BJ (cell line): ENCODE measurements at places on chromosomes 2 and 18. TPM values are rescaled to one million over a fixed set of nuclear protein-coding genes. Genes with fewer than 3 reads are reported as not detected.

The SERPINB13 gene
- polyA plus RNA-seq, result not detected in 2 replicates

The NEU2 gene
- polyA plus RNA-seq, result not detected in 2 replicates

The BOK gene
- 29.4 and 42.9 TPM in 2 replicates for polyA plus RNA-seq

The BCL2 gene
- polyA plus RNA-seq, result 0.15 and 0.16 TPM in 2 replicates

The LINC00305 gene
- not detected in 2 replicates for polyA plus RNA-seq

The SNED1 gene
- polyA plus RNA-seq, result 1.8 and 3.9 TPM in 2 replicates

The BMP10 gene
- not detected in 2 replicates for polyA plus RNA-seq

The FBXO15 gene
- polyA plus RNA-seq, result 0.75 and 0.82 TPM in 2 replicates

The EN1 gene
- polyA plus RNA-seq, result not detected in 2 replicates

The TMEM17 gene
- polyA plus RNA-seq, result 2.8 and 4.8 TPM in 2 replicates

DNA sequence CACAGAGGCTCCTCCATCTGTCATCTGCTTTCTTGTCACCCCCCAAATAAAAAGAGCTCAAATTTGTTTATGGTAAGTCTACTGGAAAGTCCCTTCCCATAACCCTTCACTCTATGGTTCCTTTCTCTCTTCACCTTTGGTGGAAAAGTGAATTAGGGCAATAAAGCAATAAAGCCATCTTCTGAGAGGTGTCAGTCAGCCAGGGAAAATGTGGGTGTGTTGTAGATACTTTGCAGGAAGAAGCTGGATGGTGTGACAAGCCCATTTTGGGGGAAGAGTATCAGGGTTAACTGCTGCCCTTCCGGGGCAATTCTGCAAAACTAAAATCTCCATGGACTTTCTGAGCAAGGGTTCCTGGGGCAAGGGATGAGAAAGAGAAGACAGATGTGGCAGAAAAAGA lies 197.9 kb downstream of the SH3BP4 start:
- DNase-seq, result no peak

- DNase-seq, result no peak
Measured at GRCh38 chr2:26193578-26194231, 20.8 kb downstream of the GAREM2 start.

DNA sequence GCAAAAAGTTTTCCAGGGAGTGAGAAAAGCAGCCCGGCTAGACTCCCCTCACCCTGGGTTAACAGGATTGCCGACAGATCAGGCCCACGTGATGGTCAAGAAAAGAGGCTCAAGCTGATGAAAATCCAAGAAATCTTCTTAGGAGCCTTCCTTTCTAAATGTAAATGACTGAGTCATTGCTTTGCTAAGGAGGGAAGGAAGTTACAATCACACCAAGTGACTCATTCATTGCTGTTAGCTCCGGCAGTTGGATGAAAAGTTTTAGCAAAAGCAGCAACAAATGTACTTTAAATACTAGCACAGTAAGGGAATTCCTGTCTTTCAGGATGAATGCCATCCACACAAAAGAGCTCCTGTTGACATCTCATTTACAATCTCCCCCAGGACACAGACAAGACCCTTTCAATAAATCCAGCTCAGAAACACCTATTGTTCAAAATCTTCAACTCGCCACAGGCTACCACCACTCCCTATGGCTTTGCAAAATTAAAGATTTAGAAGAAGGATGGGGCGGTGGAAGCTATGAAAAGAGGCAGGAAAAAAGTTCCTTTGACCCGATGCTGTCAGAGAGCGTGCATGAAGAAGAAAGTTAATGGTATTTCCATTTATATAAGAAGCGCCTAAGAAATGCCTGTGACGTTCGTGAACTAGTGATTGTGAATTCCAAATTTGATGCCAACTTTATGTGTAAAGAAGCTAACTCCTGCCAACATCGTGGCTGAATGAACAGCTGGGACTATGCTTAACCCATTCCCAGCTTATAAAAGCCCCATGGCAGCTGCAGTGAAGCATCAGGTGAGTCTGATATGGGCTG lies 153.7 kb downstream of the TGIF1 start:
- peak; percentile 95 for DNase-seq

DNA sequence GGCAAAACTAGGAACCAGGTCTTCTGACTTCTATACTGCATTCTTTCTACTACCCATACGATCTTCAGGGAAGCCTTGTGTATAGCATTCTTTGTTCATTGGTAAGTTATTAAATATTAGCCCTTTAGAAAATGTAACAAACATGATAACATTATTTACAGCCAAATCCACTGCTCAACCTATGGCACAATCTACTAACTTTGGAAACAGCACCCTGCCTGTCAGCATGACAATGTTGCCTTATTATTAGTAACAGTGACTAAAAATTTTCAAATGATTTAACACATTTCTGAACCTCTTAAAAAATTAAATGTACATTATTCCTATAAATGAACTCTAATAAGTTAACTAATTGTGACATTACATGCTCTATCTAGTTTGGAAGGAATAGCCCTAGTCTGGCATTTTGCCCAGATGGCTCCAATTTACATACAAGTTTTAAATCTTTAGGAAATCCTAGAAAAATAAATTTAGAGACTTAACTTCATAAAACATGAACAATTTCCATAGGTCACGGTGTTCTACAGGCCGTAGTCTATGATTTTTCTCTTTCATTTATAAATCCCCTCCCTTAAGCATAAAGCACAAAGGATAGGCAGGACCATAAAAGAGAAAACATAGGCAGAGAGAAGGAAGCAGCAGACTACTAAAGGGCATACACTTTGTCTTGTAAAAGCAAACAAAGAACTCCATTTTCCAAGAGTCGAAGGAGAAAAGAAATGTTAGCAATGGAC lies 33.7 kb downstream of the YES1 start:
- DNase-seq, result no peak

- DNase-seq, result no peak
Measured at GRCh38 chr2:101794141-101794540, 96.6 kb downstream of the MAP4K4 start.

GRCh38 chr2:44705356-44705755 lies 236.1 kb upstream of the SIX3 start:
- no peak for DNase-seq

- DNase-seq, result no peak
Measured at GRCh38 chr18:80022613-80023012, 11.6 kb upstream of the RBFA start.

GRCh38 chr18:48946329-48946835 lies 4.4 kb downstream of the SMAD7 start:
- DNase-seq, result no peak

DNA sequence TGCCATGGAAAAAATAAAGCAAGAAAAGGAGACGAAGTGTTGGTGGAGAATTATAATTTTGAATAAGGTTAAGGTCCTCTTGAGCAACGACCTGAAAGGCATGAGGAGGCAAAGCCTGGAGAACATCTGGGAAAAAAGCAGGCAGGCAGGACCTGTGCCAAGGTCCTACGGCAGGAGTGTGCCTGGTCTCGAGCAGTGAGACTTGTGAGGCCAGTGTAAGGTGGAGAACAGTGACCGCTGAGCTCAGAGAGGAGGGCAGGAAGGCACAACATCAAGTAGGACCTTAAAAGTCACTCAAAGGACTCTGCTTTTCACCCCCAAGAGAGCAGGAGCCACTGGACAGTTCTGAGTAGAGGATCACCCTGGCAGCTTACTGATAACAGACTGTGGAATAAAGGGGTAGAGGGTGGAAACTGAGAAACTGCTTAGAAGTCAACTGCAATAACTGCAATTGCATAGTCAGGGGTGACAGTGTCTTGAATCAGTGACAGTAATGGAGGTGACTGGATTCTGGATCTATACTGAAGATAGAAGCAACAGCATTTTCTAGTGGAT lies 3.5 kb downstream of the NOL10 start:
- DNase-seq, result no peak

GRCh38 chr18:50653402-50654093 lies 93.7 kb downstream of the MAPK4 start:
- DNase-seq, result no peak

DNA sequence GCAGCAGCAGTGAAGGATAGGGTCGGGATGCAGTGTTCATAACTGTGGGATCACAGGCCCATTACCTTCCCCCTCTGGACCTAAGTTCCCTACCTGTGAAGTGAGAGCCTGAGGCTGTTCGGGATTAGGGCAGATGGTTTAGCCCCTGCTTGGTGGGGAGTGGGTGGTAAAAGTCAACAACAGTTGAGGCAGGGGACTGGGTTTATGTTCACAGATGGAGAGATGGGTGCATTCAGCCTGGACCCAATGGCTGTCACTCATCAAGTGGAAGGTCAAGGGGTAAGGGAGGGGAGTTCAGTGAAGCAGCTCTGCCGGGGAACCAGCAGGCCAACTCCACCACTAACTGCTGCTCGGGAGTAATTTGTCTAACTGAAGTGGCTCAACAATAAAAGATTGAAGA lies 180.4 kb downstream of the FAM210A start:
- no peak for DNase-seq

DNA sequence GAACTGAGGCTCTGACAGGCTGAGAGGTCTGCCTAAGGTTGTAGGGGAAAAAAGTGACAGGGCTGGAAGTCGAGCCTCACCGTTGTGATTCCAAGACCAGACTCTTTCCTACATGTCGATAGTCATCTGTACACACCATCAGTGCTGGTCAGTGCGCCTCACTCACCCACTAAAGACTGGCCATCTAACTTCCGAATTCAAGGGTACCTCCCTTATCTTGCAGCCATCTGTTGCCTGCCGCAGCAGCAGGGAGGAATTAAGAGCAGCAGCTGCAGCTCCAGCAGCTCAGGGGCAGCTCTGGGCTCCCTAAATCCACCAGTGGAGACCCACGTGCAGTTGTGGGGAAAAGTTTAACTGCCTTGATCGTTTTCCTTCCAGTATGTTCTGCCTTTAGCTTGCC lies 32.6 kb upstream of the GPR39 start:
- no peak for DNase-seq

- no peak for DNase-seq
Measured at GRCh38 chr2:79487399-79487798, 25.5 kb upstream of the CTNNA2 start.

DNA sequence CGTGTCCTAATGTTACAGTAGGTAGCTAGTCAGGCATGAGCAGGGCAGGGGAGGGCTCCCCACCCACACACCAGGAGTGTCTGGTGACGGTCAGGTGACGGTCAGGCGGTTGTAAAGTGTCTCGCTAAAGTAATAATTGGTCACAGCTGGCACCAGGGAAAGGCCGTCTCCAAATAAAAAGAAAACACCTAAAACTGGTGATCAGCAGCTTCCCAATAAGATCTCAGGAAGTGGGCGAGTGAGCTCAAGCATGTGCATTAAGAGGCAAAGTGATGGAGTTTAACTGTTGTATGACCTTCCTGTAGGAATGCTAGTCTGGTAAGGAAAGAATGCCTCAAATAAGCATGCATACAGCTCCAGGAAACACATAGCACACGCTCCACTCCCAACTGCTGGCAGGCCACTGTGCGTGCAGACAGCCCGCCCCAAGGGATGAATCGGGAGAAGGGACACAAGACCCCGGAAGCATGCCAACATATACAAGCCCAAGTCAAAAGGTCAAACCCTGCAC lies 177.1 kb downstream of the RNF144A start:
- DNase-seq, result no peak

GRCh38 chr2:159317392-159318088 lies 31.0 kb upstream of the WDSUB1 start:
- DNase-seq, result no peak

- DNase-seq, result no peak
Measured at GRCh38 chr2:67215214-67216055, 181.7 kb upstream of the ETAA1 start.

DNA sequence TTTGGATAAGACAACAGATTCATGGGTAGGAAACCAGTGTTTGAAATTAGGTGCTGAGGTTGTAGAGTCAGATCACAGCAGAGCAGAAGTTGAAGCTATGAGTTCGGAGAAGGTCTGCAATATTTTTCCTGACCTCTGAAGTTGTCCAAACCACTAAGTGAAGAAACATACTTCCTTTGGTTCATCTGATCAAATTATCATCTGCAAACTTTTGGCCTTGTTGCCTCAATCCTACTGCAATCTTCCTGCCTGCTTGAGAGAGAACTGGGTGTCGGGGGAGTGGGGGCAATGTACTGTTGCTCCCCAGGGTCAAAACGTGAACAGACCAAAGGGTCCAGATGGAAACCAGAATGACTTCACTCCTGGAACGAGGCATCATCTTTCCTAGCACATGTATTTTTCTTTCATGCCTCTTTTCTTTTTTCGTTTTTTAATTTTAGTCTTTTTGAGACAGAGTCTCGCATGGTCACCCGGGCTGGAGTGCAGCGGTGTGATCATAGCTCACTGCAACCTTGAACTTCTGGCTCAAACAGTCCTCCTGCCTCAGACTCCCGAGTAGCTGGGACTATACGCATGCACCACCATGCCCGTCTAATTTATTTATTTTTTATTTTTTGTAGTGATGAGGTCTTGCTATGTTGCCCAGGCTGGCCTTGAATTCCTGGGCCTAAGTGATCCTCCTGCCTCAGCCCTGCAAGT lies 42.7 kb downstream of the RAB31 start:
- DNase-seq, result no peak

- no peak for DNase-seq
Measured at GRCh38 chr2:101349893-101350662, 37.2 kb downstream of the CREG2 start.

GRCh38 chr2:36013064-36013463 lies 342.5 kb upstream of the CRIM1 start:
- DNase-seq, result no peak

GRCh38 chr2:142472382-142472781 lies 341.6 kb upstream of the LRP1B start:
- DNase-seq, result no peak

DNA sequence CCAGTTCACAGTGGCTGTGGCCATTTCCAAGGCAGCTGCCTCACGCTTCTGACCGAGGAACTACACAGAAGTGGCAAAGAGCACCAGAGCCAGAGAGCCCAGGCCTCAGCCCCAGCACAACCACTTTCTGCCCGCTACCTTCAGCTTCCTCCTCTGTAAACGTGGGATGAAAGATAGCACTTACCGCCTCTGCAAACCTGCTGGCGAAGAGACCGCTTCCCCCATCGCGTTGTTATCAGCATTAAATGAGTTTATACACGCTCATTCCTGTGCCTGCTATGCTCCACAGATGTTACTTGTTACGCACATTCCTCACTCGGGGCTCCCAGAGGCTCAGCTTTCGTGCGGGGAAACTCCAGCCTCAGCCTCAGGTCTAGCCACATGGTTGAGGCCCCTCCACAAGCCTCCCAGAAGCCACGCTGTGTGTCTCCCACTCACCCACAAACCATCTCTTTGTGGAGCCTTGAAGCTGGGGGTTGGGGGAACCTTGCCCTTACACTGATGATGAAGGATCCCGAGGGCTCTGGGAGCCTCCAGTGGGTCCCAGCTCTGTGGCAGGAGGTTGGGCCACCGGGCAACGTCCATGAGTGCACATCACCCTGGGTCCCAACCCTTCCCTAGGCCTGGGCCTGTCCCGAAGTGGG lies 63.3 kb upstream of the SMAD7 start:
- no peak for DNase-seq

GRCh38 chr2:194556629-194557028 lies 1100.4 kb upstream of the SLC39A10 start:
- no peak for DNase-seq

- no peak for DNase-seq
Measured at GRCh38 chr2:13696601-13697000, 935.9 kb upstream of the LRATD1 start.

DNA sequence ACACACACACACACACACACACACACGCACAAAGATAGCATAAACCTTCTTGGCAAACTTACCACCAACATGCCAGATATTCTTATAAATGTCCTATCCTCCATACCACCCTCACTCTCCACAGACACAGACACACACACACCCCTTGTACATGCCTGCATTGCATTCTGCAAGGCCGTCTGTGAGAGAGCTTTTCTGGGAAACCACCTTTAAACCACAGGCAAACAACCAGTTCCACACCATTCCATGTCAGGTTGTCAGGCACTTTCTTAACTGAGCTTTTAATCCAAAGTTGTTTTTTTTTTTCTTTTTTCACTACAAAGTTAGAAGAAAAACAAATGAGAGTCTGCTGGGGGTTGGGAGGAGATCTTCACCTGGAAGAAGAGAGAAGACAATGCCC lies 221.1 kb downstream of the C1D start:
- DNase-seq, result no peak
